Activated T-cell treated with anti-CD3 and anti-CD28 coated beads, Interleukin-2, amount 50 U/mL, for 72 hours (primary cell): ENCODE measurements at places on chromosomes 16 and 17. TPM values are rescaled to one million over a fixed set of nuclear protein-coding genes. Genes with fewer than 3 reads are reported as not detected.

The IGSF6 gene
- total RNA-seq: 0.26 TPM

The ABCA6 gene
- 0.22 TPM for total RNA-seq

DNA sequence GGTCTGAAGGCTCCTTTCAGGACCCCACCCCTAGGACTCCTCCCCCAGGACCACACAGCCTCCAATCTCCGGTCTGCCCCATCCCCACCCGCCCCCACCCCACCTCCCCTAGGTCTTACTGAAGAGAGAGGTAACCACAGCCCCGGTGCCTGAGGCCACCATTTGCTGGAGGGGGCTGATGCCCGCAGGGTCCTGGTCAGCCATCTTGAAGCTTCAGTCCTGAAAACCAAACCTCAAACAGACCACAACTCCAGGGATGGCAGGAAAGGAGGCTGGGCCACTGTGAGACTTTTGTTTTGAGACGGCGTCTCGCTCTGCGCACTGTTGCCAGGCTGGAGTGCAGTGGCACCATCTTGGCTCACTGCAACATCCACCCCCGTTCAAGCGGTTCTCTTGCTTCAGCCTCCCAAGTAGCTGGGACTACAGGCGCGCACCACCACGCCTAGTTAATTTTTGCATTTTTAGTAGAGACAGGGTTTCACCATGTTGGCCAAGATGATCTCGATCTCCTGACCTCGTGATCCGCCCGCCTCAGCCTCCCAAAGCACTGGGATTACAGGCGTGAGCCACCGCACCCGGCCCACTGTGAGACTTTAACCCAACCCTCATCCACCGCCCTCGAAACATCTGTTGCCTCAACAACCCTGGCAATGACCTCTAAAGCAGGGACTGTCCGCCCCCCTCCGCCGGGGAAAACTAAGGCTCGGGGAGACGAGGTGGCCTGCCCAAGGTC is 1.1 kb downstream of the SLC25A39 start:
- H3K4me1 ChIP-seq: peaks cover 20% of the 10 kb centered on the region
- H3K4me3 ChIP-seq: peak overlapping the region; percentile 91
- H3K27me3 ChIP-seq: no peaks in the 10 kb centered on the region
- peaks cover 4% of the 10 kb centered on the region for H3K36me3 ChIP-seq
- H3K27ac ChIP-seq: no peak overlapping the region
- no peak for DNase-seq

DNA sequence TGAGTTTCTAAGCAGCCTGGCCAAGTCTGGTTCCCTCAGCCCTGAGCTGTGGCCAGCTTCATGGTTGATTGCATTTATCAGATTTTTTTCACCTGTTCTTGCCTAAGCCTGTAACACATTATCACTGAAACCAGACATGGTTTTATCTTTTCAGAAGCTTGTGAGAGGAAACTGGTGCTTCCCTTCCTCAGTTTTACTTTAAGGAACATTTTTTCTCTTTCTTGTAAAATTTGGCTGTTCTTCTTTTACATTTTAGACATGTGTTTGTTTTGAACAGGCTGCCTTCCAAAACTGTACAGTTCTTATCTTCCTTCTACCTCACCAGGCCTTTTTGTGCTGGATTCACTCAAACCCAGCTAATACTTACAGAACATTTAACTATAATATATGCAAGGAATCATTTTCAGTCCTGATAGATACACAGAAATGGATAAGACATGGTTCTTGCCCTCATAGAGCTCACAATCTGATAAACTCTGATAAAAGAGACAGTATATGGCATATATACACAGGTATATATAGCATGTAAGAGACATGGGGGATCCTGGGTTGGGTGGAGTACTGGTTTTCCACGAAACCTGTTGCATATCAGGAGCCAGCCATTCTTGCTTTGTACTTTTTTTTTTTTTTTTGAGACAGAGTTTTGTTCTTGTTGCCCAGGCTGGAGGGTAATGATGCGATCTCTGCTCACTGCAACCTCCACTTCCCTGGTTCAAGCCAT is 44.5 kb downstream of the ZNRF1 start:
- H3K36me3 ChIP-seq: peaks cover 11% of the 10 kb centered on the region
- DNase-seq: no peak
- peaks cover 24% of the 10 kb centered on the region for H3K4me1 ChIP-seq
